Upper lobe of right lung (tissue), 1 donor: ENCODE measurements at places on chromosomes 3 and 15.

DNA sequence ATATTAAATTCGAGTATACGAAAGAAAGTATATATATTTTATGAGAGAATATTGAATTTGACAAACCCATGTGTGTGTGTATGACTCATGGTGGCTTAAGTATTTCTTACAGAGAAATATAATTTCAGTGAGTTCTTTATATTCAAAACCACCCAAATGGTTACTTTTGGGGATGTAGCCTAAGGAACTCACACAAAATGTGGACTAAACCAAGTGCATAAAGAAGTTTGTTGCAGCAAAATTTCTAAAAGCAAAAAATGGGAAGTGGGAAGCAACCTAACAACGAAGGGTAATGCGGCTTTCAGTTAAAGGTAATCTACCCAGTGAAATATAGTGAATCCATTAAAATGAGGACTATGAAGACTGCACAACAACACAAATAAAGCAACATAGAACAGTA is 277.1 kb downstream of the EDEM1 start:
- peak overlapping the region; percentile 25 for H3K27ac ChIP-seq
- no peaks in the 10 kb centered on the region for H3K36me3 ChIP-seq
- no peak overlapping the region for H3K4me3 ChIP-seq
- no peaks in the 10 kb centered on the region for H3K4me1 ChIP-seq
- no peak for DNase-seq

DNA sequence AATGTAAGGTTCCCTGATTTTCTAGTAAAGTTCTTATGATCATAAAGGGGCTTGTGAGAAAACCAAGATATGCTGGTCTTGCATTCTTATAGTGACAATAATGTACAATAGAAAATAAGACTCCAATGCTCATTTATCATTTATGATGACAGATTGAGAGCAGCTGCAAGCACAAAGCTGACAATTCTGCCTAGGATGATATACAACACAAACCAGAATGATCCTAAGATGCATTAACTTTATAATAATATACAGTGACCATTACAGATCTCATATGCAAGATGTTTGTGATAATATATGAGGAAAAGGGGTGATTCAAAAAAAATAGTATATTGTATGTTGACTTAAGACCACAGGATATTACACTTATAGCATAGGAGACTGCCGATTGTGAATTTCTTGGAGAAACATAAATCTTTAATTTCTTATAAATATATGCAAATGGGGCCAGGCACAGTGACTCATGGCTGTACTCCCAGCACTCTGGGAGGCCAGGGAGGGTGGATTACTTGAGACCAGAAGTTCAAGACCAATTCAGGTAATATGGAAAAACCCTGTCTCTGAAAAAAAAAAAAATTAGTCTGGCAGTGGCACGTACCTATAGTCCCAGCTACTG is 387.0 kb downstream of the ZBBX start:
- no peaks in the 10 kb centered on the region for H3K27me3 ChIP-seq
- no peaks in the 10 kb centered on the region for H3K36me3 ChIP-seq
- no peak for DNase-seq

GRCh38 chr3:158368271-158368670 is 202.7 kb upstream of the MLF1 start:
- no peaks in the 10 kb centered on the region for H3K4me1 ChIP-seq
- no peak overlapping the region for H3K27ac ChIP-seq
- DNase-seq, result no peak

DNA sequence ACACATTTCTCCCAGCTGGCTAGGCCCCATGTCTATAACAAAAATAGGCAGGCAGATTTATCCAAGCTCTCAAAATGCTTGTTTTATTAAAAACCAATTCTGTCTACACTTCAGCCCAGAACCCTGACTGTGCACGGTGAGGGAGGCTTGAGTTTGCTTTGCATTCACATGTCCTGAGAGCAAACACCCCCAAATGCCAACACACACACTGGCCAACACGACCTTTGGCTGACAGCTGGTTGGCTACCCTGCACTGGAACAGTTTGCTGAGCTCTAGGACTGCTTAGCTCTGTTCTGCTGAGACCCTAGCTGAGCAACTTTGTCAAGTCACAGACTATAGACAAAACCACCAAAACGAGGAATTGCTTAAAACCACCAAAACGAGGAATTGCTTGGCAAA is 3.6 kb downstream of the STIMATE start:
- no peak overlapping the region for H3K4me3 ChIP-seq
- H3K27ac ChIP-seq, result peak overlapping the region; percentile 38
- H3K27me3 ChIP-seq, result no peaks in the 10 kb centered on the region
- peaks cover 70% of the 10 kb centered on the region for H3K4me1 ChIP-seq
- no peaks in the 10 kb centered on the region for H3K36me3 ChIP-seq
- no peak for DNase-seq

- H3K36me3 ChIP-seq, result no peaks in the 10 kb centered on the region
- H3K27ac ChIP-seq, result no peak overlapping the region
- no peak overlapping the region for H3K4me3 ChIP-seq
Observed at GRCh38 chr3:82761858-82762257, 1000.4 kb upstream of the GBE1 start.

GRCh38 chr3:170095771-170096170 is 58.0 kb downstream of the GPR160 start:
- no peaks in the 10 kb centered on the region for H3K27me3 ChIP-seq
- DNase-seq, result no peak
- H3K4me3 ChIP-seq, result no peak overlapping the region

GRCh38 chr15:91200101-91200754 is 100.2 kb downstream of the SV2B start:
- no peak for DNase-seq
- H3K36me3 ChIP-seq, result no peaks in the 10 kb centered on the region
- peaks cover 4% of the 10 kb centered on the region for H3K27me3 ChIP-seq
- no peak overlapping the region for H3K27ac ChIP-seq
- no peaks in the 10 kb centered on the region for H3K4me1 ChIP-seq
- no peak overlapping the region for H3K4me3 ChIP-seq

GRCh38 chr3:172129498-172129849 is 90.1 kb downstream of the FNDC3B start:
- peaks cover 63% of the 10 kb centered on the region for H3K4me1 ChIP-seq
- peak overlapping the region; percentile 56 for H3K27ac ChIP-seq
- no peaks in the 10 kb centered on the region for H3K27me3 ChIP-seq
- H3K4me3 ChIP-seq, result no peak overlapping the region

GRCh38 chr15:48905216-48905615 is 27.3 kb downstream of the EID1 start:
- H3K27me3 ChIP-seq, result no peaks in the 10 kb centered on the region
- H3K4me1 ChIP-seq, result no peaks in the 10 kb centered on the region
- H3K27ac ChIP-seq, result no peak overlapping the region
- DNase-seq, result no peak
- H3K4me3 ChIP-seq, result no peak overlapping the region

- H3K4me1 ChIP-seq, result peaks cover 14% of the 10 kb centered on the region
- no peak overlapping the region for H3K4me3 ChIP-seq
- H3K27ac ChIP-seq, result no peak overlapping the region
- no peaks in the 10 kb centered on the region for H3K27me3 ChIP-seq
Observed at GRCh38 chr3:187957165-187957581, 196.8 kb upstream of the LPP start.
